ENCODE measurements at places on chromosomes 16 and 17.
A peak's percentile ranks its signal among the peaks of the same experiment; 100 is the strongest.

DNA sequence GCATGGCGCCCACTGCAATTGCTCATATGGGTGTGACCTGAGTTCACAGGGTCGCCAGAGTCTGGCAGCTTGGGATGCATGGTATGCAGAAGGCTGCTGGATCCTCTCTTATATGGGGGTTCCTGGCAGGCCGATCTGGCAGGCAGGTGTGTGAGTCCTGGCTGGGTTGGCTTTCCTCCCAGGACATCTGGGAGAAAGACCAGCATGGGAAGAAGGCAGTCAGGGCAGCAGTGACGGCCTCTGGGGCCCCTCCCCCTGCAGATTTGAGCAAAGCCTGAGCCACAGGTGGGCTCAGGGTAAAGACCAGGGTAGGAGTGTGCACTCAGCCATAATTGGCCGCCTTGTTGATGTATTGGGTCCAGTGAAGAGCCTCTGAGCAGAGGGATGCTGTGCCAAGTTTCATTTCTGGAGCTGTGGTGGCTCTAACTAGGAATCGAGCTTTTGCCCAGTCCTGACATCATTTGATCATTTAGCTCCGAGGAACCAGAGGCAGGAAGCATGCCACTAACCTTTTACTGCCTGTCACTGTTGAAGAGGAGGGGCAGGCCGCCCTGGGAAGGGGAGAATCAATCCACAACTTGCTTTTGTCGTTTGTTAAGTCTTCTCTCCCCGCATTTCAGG, 174.3 kb downstream of the CCDC182 start:
- DNase-seq: no peak

GRCh38 chr17:54372069-54372749, 528.4 kb upstream of the TOM1L1 start:
- no peak for DNase-seq

- no peak for DNase-seq
Observed at GRCh38 chr17:2395258-2396181, 5.3 kb downstream of the MNT start.

GRCh38 chr16:58530179-58530578, 14.9 kb downstream of the SETD6 start:
- no peak for DNase-seq

DNA sequence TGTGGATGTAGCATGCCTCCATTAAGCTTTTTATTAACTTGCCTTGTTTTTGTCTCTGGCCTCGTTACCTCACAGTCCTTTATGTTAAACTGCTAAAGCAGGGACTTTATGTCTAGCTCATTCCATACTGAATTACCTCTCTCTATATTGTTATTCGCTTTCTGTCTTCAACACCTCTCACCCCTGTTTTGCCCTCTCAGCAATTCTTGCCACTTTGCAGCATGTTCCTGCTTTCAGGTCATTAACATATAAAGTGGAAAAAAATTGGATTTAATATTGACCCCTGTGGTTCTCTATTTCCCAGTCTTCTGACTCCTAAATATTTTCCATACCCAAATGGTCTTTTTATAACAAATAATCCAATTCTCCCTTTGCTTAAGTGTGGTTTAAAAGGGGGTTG, 810.4 kb upstream of the KIF2B start:
- no peak for DNase-seq

DNA sequence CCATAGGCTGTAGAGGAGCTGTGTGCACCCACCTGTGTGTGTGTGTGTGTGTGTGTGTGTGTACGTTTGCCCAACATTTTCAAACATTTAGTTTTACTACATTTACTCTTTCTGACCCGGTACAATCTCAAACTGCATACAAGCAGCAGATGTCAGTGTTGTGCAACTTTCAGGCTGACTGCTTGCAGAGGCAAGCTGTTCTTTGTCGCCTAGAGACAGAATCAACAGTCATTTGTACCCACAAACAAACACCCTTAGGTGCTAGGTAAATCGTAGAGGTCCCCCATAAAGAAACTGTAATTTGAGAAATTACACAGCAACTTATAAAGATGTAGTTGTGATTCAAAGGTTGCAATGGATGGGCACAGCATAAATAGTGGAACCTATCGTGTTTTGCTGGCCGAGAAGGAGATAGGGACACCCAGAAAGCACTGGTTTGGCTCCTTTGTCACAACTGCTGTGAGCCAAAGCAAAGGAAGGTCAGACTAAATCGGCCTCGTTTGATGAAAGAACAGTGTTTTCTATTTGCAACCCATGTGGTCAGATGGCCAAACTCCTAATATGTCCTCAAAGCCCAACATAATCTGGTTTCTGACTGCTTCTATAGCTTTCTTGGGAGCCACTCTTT, 478.4 kb downstream of the TOX3 start:
- DNase-seq: no peak

DNA sequence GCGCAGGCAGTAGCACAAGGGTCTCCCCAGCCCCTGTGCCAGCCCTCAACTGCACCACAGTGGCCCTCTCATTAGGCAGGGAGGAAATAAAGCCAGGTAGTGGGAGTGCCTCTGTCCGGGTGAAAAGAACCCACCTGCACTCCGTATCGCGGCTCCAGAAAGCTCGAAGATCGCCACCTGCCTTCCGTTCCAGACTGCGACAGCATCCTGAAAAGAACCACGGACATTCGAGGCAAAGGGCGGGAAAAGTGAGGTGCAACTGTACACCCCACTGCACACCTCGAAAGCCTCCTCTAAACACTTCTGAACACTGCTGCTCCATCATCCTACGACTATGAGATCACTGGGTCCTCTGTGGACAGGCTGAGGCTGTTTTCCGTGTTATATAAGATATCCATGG, 28.7 kb downstream of the IFT140 start:
- no peak for DNase-seq

DNA sequence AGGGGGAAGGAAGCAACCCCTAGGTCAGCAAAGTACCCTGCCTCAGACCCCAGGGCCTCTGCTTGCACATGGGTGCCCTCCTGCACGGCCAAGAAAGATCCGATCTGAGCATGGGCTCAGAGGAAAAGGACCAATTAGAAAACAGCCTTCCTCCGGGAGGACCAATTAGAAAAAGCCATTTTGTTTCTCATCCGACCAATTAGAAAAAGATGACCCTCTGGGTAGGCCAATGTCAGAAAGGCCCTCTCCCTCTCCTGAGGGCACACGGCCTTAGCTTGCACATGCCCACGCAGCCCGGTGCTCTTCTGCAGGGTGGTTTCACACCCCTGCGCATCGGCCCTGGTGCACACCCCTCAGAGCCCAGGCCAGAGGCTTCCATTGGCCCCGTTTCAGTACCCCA, 5.1 kb upstream of the CISD3 start:
- DNase-seq: no peak

DNA sequence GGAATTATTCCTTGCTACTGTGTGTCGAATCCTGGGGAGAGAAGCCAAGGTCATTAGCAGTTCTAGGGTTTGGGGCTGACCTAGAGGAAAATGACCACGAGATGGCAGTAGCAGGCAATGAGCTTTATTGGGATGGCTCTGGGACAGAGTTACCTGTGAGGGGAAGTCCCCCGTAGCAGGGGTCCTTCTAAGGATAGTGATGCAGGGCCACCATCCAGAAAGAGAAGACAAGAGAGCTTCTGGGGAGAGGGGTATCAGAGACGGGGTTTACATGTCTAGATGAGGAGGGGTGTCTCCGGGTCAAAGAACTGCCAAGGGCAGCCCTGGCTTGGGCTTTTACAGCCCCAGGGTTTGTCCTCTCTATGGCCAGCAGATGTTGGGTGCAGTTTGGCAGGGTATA, 6.4 kb upstream of the GGT6 start:
- DNase-seq: no peak

DNA sequence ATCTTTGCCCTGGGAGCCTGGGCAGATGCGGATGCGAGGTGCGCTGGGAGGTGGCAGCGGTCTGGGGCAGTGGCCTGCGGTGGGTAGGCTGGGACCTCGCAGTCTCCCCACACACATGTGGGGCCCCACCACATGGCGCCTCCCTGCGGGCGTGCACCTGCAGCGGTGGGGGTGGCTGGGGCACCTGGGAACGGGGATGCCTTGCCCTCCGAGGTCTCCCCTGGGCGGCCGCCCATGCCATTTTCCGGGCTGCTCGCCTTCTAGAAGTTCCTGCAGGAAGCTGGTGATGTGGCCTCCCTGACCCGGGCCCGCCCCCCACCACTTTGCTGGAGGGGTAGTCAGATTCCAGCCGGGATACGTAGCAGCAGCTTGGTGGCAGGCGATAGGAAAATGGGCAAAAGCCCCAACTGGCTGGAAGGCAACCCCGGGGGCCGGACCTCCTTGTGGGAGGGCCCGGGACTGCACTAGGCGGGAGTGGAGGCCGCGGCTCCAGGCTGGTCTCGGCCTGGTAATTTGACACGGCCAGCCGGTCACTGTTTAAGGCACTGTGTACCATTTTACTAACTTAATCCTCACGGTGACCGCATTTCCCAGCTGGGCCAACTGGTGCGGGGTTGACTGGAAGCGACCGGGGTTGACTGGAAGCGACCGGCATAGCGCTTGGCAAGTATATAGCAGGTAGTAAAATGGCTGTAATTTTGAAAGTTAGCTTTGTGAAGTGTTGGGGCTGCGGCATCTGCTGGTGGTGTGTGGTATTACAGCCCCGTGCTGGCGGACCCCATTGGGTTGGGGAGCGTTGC, 38.5 kb downstream of the IGF2BP1 start:
- DNase-seq: peak; percentile 11

DNA sequence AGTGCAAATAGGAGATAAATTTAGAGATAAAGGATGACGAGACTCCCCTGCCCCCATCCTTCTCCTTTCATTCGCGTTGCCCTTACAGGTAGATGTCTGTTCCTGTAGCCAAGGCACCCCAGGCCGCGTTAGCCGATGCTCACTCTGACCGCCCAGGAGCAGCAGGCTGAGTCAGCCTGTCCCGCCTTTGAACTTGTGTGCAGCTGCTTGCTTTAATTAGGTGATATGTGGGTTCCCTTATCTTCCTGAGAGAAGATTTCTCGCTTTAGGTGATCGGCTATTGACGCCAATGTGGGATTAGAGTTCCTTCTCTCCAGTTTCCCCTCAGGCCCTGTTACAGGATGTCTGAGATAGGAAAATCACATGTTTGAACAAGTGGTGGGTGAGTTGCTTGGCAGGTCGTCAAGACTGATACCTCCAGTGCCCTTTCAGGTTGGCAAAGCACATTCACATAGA, 119.5 kb downstream of the MSI2 start:
- DNase-seq: no peak

DNA sequence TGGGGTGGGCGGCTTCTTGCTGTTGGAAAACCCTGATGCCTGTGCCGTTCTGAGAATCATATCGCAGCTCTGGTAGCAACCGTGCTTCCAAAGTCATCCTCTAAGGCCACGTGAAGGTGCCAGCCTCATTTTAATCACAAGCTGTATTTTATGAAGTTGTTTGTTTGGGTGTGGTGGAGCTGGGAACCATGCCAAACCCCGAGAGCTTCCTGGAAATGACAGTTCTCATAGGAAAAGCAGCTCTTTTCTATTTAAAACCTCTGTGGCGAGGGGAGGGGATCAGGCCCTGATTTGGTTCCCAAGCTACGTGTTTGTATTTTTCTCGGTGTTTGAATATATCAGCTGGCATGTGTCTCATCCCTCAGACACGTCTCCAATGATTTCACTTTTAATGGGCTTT, 21.7 kb downstream of the KNOP1 start:
- no peak for DNase-seq

DNA sequence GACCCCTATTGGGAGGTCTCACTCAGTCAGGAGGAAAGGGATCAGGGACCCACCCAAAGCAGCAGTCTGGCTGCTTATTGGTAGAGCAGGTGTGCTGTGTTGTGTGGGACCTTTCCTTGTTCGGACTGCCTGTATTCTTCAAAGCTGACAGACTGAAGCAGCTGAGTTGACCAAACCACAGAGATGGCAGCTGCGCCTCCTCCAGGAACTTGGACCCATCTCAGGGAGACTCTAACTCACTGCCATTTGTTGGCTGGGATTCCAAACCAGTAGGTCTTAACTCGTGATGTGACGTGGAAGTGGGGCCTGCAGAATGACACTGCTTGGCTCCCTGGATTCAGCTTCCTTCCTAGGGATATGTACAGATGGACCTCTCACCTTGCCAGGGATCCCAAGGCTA, 9.6 kb upstream of the UQCRC2 start:
- no peak for DNase-seq

DNA sequence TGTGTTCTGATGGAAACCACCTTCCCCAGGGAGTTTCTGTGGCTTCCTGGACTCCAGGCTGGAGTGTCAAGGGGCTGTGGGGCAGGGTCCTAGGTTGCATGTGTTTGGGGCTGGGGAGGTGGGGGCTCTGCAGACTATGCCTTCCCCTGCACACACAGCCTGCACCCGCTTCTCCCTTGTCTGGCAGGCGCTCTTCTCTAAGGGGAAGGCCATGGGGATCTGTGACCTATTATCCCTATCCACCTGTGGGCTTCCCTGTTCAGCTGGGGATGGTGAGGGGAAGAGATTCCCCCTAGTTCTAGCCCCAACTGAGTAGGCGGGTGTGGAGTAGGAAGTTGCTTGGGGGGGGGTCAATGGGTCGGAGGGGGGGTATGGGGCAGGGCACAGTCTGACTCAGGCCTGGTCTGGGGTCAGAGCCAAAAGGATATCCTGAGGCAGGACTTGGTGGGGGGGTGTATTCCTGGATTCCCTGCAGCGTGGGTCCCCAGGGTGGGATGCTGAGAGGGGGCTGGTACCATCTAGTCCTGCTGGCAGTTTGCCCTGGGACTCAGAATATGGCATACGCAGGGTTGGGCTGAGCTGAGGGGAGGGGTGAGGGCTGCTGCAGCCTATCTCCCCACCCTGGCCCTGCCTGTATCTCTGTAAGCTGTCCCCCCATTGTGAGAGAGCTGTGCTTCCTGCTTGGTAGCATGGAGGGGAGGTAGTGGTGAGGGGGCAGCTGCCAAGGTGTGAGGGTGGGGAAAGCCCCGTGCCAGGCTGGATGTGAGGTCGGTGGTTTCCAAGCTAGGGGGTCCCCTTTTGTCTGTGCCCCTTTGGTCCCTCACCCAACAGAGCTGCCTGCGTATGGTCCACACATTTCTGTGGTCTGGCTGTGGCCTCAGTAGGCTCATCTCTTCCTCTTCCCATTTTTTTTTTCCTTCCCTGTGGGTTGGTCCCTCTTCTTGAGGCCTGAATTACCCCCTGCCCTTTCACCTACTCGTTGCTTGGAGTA, 14.7 kb downstream of the RARA start:
- DNase-seq: no peak

GRCh38 chr16:35533683-35534082, 2074.3 kb downstream of the TP53TG3F start:
- DNase-seq: no peak

DNA sequence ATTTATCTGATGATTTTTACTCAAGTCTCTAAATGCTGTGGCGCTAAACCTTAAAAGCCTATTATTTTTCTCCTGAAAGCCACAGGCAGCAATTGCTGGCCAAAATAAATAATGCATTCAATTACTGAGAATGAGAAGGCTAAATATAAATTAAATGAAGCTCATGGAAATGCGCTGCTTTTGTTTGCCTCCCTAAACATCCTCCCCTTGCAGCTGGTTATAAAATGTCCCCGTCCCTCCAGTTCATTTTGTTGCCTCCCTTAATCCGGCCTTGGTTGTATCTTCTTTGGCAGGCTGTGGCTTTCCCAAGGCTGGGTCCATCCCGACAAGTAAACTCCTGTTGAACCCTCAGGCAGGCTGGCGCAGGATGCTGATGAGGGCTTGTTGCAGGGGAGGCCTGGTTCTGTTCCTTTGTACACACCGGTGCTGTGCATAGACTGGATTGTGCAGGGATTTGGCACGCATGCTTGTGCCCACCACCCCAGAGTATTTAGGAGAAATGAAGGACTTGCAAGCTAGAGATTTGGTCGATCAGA, 62.7 kb downstream of the KNOP1 start:
- no peak for DNase-seq

GRCh38 chr16:78242239-78242630, 142.8 kb downstream of the WWOX start:
- no peak for DNase-seq

- DNase-seq: no peak
Observed at GRCh38 chr17:78114831-78115723, 13.5 kb downstream of the TMC6 start.

All from stimulated activated CD8-positive, alpha-beta memory T cell treated with anti-CD3 and anti-CD28 coated beads, Interleukin-15, amount 100 ng/mL, for 24 hours (primary cell).